Left ventricle myocardium inferior (tissue), 1 donor: ENCODE measurements at places on chromosomes 1 and 21.
A peak's percentile ranks its signal among the peaks of the same experiment; 100 is the strongest.

GRCh38 chr1:9115351-9116205 lies 13.3 kb downstream of the GPR157 start:
- no peak for DNase-seq

DNA sequence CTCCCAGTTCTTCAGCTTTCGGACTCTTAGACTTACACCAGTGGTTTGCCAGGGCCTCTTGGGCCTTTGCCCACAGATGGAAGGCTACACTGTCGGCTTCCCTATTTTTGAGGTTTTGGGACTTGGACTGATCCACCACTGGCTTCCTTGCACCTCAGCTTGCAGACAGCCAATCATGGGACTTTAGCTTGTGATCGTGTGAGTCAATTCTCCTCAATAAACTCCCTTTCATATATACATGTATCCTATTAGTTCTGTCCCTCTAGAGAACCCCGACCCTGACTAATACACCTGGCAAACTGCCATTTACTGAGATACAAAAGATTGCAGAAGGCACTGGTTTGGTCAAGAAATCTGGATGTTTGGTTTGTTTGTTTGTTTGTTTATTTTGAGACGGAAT lies 6.4 kb upstream of the RAB4A start:
- DNase-seq = no peak

DNA sequence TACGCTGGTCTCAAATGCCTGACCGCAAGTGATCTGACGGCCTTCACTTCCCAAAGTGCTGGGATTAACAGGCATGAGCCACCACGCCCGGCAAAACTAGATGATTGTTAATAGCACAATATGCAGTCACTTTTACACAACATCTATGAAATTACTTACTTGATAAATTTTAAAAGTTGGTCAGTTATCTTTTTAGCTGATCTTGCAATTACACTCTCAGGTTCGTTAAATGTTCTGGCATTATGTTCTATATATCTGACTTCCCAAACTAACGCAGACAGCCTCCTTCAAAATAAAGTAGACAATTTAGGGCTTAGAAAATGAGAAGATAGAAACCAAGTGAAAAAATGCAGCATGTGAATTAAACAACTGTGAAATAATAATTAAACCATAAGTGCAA lies 31.8 kb upstream of the PSMG1 start:
- no peak for DNase-seq

DNA sequence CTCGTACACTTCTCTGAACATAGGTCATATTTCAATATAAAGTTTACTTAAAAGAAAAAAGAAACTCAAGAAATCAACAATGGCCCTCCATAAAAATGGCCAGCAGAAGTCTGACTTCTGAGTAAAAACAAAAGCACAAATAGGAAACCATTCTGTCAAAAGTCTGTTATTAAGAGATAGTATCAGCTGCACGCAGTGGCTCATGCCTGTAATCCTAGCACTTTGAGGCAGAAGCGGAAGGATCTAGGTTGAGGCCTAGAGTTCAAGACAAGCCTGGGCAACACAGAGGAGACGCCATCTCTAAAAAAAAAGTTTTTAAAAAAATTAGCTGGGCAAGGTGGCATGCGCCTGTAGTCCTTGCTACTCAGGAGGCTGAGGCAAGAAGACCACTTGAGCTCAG lies 67.3 kb downstream of the PUM1 start:
- no peak for DNase-seq

- DNase-seq = peak; percentile 48
Observed at GRCh38 chr1:244833734-244834542, 1.5 kb upstream of the COX20 start.

- no peak for DNase-seq
Observed at GRCh38 chr1:106975944-106976343, 80.5 kb upstream of the PRMT6 start.
